ENCODE measurements at places on chromosomes 13 and 19.

DNA sequence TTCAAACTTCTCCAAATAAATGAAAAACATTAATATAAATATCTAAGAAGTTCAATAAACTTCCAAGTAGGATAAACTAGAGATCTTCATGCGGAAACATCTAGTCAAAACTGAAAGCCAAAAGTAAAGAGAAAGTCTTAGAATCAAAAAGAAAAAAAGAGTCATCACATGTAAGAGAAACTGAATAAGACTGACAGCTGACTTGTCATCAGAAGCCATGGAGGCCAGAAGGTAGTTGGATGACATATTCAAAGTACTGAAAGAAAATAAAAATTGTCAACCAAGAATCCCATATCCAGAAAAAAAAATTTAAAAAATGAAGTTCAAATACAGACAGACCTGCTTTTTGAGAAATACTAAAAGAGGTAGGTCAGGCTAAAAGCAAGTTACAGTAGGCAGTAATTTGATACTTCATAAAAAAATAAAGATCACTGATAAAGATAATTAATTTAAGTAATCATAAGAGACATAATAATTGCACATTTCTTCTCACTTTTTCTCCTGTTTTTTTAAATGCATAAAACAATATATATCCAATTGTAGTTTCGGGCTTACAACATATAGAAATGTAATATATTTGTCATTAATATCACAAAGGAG, 327.6 kb upstream of the PCDH9 start:
- no peak for DNase-seq

GRCh38 chr13:77536358-77536757, 852 bp downstream of the SCEL start:
- no peak for DNase-seq

GRCh38 chr19:5803752-5804515, 933 bp upstream of the NRTN start:
- DNase-seq, result peak; percentile 93

GRCh38 chr19:41896581-41896942, 13.6 kb downstream of the ARHGEF1 start:
- no peak for DNase-seq

GRCh38 chr19:5131031-5131505, 162.2 kb downstream of the KDM4B start:
- peak; percentile 78 for DNase-seq

- DNase-seq, result peak; percentile 88
These were observed at the start of gene ZNF507 for GRCh38 chr19:32345261-32346207. TSS of gene ZNF507 (plus strand) at chr19:32345610. CDS start at chr19:32352831, 7,221 bp downstream.

- no peak for DNase-seq
These were observed 1093.7 kb upstream of the MIR17HG start for GRCh38 chr13:90253806-90254205.

- DNase-seq, result no peak
These were observed 60.9 kb upstream of the MED4 start for GRCh38 chr13:48155848-48156247.

DNA sequence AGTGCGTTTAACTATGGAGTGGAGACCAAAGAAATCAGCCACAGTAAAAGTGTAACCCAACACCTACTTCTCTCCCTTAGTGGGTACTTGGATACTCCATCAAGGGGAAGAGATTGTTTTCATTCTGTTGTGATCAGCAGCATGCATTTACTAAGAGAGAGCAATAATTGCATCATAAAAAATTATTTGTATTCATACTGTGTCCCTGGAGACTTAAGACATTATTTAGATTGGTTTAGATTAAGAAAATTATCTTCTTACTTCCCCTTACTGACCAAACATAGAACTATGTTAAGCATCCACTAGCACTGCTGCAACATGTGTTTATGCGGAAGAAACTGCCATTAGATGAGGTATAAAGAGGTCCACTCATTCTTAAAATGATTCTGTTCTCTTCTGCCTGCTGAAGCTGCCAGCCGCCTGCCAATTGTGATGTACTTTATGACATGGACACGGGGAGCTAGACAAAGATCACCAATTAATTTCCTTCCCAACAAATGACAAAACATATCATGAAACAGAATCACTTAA, 738.5 kb downstream of the DIAPH3 start:
- no peak for DNase-seq

- no peak for DNase-seq
These were observed 165.2 kb downstream of the PCDH9 start for GRCh38 chr13:67064920-67065319.

GRCh38 chr19:33639035-33639681, 17.4 kb downstream of the CHST8 start:
- DNase-seq, result no peak

- DNase-seq, result no peak
These were observed 474 bp upstream of the FAM174C start for GRCh38 chr19:1274852-1275259.

DNA sequence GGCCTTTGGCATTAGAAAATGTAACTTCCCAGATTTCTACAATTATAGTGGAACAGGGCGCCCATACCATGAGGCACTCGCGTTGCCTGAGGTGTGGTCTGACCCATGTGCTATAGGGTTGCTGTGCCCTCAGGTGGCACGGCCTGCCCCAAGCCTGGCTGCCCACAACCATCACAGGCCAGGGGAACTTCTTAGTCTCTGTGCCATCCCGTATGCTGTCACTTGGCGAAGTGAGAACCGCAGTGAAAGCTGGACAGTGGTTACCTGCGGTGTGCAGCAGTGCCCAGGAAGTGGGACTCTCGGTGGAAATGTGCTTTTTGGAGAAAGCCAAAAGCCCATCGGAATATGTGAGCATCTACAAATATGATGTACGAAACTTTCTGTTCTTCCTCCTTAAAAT, 88.2 kb upstream of the GPR183 start:
- no peak for DNase-seq

DNA sequence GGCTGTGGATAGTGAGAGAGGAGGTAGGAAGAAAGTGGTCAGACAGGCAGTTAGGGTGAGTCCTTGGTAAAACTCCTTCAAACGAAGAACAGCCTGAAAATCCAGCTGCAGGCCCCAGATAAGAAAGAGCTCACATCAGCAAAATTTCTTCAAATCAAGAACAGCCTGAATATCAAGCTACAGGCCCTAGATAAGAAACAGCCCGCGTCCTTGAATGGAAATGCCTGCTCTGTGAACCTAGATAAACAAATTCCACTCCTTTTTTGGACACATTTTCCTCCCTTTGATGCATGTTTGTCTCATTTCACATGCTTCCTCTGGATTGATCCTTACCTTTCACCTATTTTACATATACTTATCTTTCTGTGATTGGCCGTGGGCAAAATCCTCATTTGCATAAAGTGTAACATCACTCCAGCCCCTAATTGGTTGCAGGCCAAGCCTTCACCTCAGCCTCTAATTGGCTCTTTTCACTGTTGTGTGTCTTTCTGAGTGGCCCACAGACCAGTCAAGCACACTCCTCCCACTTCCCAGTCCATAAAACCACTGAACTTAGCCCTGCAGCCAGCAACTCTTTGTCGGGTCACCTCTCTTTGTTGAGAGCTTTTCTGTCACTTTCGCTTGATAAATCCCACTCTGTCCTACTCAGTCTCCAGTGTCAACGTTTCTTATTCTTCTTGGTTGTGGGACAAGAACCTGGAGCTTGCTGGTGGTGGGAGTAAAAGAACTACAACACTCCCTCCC, 6.0 kb upstream of the SULT2A1 start:
- no peak for DNase-seq

GRCh38 chr13:91896547-91896946, 498.1 kb downstream of the GPC5 start:
- DNase-seq, result no peak

- peak; percentile 81 for DNase-seq
These were observed 1.1 kb upstream of the HMGB1 start for GRCh38 chr13:30466841-30467252.

- no peak for DNase-seq
These were observed 82.9 kb upstream of the AKAP11 start for GRCh38 chr13:42189061-42189460.

- no peak for DNase-seq
These were observed 21.3 kb downstream of the TLE6 start for GRCh38 chr19:2998642-2999041.

DNA sequence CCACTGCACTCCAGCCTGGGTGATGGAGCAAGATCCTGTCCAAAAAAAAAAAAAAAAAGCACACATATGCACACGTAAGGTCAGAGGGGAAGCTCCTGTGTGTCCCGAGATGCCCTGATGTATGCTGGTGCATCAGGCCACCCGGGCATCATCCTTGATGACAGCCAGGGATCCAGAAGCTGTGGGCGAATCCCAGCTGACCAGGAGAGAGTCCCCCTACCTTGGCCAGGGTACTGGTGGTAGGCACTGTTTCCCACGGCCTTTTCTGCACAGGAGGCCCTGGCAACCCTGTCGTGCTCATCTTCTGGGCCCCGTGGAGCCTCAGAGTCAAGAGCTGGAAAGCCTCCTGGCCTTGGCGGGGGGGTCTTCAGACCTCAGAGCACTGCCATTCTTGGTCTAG, 14.0 kb downstream of the MYDGF start:
- no peak for DNase-seq

DNA sequence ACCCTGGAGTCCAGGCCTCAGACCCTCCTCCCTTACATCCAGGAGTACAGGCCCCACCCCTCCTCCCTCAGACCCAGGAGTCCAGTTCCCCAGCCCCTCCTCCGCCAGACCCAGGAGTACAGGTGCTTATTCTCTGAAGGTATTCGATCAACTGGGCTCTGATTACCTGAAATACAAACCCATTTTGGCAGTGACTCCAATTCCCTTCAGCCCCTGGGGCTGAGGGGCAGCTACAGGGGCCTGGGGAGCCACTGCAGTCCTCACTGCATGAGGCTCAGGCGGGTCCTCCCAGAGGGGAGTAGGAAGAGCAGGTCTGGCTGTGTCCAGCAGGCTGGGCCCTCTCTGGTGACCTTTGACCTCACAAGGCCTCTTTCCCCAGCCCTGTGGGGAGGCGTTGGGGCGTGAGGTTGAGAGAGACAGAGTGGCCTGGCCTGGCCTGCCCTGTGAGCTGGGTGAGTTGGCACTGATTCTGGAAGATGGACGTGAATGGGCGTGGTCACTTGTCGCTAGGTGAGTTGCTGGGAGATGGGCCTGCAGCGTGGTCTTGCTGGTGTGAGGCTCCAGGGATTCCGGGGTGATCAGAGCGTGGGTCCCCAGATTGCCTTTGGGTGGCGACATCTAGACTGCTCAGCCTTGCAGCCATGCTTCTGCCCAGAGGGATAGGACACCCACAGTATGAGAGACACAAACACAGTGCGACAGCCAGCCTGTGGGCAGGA, 3.1 kb downstream of the BCAT2 start:
- no peak for DNase-seq

GRCh38 chr13:72990953-72991352, 67.9 kb upstream of the KLF5 start:
- DNase-seq, result no peak

- DNase-seq, result no peak
These were observed 476 bp downstream of the TYK2 start for GRCh38 chr19:10379880-10380312.

- peak; percentile 96 for DNase-seq
These were observed at the start of gene CHMP2A for GRCh38 chr19:58554494-58555368. TSS of gene CHMP2A (minus strand) at chr19:58555105. CDS start at chr19:58554212, 893 bp downstream.

- peak; percentile 78 for DNase-seq
These were observed 50.3 kb upstream of the SIN3B start for GRCh38 chr19:16778796-16779411.

DNA sequence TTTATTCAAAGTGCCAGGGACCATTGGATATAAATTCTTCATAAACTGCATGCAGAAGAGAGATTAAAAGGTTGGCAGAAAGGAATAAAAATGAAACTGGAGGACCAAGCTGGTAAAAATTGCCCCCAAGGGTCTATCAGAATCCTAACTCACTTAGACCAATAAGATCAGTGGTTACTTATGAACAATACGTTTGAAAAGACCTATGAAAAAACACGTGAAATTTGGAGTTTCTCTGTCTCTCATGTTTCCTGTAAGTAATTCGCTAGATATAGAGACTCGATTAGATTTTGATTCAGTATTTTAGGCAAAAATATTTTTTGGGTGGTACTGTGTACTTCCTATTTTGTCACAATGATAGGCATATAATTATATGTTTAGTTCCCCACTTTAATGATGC, 22.9 kb downstream of the GARRE1 start:
- DNase-seq, result no peak

GRCh38 chr13:88051746-88052482, 380.7 kb downstream of the SLITRK5 start:
- no peak for DNase-seq

GRCh38 chr13:37596805-37597204, 1.8 kb downstream of the POSTN start:
- no peak for DNase-seq

GRCh38 chr13:22175815-22176214, 504.9 kb downstream of the FGF9 start:
- no peak for DNase-seq

DNA sequence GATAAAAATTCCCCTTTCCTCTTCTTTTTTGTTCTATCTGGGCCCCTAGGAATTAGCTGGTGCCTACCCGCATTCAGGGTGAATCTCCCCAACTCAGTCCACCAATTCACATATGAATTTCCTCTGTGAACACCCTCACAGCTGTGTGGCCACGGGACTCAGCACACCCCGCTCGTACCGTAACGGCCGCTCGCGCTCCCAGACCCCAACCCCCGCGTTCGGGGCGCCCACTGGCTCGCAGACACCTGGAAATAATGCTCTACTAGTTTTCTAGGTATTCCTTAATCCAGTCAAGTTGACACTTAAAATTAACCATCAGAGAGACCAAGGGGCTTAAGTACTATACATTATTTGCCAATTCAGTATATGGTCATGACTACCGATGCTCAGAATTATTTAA, 1702.1 kb upstream of the PCDH20 start:
- no peak for DNase-seq

DNA sequence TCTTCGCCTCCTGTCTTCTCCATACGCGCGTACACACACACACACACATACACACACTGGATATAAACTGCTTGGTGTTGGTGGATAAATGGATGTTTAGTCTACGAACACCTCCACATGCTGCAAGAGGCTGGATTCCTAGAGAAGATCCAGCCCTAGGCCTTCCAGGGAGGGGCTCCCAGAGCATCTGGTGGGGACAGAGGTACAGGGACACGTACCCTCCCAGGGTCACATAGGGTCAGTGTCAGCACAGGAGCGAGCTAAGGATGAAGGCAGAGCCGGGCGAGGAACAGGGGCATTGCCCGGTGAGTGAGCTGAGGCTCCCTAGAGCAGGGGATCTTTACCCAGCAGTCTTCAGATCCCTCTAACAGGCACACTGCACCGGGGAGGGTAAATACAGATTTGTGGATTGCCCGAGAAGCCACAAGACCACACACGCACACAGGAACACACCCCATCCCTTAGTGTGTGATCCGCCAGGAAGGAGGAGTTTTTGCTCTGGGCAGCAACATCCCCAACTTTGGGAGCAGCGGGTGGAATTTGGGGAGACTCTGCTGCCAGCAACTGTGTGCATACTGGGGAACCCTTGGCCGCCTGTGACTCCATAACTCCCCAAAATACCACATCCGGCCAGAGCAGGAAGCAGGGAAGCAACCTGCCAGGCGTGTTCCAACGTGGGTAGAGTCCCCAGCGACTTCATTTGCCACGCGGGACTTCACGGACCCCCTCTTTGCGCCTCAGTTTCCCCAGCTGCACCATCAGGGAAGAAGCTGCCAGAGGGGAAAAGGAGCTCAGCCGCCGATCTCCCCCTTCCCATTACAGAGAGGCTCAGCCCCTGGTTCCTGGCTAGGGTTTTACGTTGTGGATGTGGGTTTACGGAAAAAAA, 5.8 kb upstream of the TLE2 start:
- DNase-seq, result peak; percentile 62

Measured in OCI-LY7 (cell line).